ENCODE measurements at places on chromosomes 1 and 21. TPM values are rescaled to one million over a fixed set of nuclear protein-coding genes. Genes with fewer than 3 reads are reported as not detected.

GRCh38 chr1:25729790-25730644, 70.0 kb upstream of the SELENON start:
- no peaks in the 10 kb centered on the region for H3K36me3 ChIP-seq
- no peak for DNase-seq
- H3K27me3 ChIP-seq, result no peaks in the 10 kb centered on the region
- no peak overlapping the region for H3K27ac ChIP-seq

GRCh38 chr1:156477526-156478249, 22.9 kb downstream of the MEF2D start:
- H3K36me3 ChIP-seq, result peaks cover 10% of the 10 kb centered on the region
- no peak overlapping the region for H3K27ac ChIP-seq

- H3K4me3 ChIP-seq, result no peak overlapping the region
- peaks cover 2% of the 10 kb centered on the region for H3K36me3 ChIP-seq
- no peaks in the 10 kb centered on the region for H3K4me1 ChIP-seq
- H3K27me3 ChIP-seq, result no peaks in the 10 kb centered on the region
These were observed 53.4 kb downstream of the MPZL1 start for GRCh38 chr1:167775178-167775577.

DNA sequence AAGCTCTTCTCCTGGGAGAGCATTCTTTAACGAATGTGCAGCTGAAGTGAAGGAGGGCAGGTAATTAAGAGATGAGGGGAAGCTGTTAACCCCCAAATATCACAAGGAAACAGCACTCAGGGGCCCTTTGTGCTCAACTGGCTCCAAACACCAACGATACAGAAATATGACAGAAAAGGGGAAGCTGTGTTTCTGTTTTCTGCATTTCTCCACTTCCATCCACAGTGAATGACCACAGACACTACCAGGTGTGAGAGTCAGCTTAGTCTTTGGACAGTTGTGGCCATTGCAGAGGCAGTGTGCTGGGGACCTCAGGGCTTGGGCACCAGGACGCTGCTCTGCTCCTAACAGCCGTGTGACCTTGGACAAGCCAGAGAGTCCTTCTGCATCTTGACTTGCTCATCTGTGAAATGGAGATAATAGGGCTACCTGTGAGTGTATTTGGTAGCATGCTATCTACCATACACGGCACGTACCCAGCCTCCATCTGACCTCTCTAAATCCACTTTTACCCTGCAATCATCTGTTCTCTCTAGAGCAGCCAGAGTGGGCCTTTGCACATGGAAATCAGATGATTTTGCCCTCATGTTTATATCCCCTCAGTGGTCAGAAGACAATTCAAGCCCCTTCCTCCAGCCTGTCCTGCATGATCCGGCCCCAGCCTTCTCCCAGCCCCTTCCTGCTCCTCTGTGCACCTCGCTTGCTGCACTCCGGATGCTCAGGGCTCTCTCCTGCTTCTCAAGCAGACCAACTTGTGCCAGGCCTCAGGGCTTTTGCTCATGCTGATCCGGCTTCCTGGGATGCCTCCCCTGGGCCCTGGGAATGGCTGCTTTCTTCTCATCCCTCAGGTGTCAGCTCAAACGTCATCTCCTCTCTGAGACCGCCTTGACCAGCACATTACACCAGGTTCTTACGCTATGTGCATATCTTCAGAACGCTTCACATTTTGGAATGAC, 4.7 kb upstream of the TINAGL1 start:
- H3K4me3 ChIP-seq, result no peak overlapping the region
- no peak for DNase-seq
- no peaks in the 10 kb centered on the region for H3K4me1 ChIP-seq
- no peaks in the 10 kb centered on the region for H3K27me3 ChIP-seq

GRCh38 chr1:232667778-232668165, 37.8 kb upstream of the SIPA1L2 start:
- DNase-seq, result no peak
- no peak overlapping the region for H3K4me3 ChIP-seq
- H3K27ac ChIP-seq, result peak overlapping the region; percentile 35
- H3K36me3 ChIP-seq, result no peaks in the 10 kb centered on the region
- no peaks in the 10 kb centered on the region for H3K27me3 ChIP-seq
- no peaks in the 10 kb centered on the region for H3K4me1 ChIP-seq

NPHS2 gene
- total RNA-seq, result not detected

- H3K27me3 ChIP-seq, result no peaks in the 10 kb centered on the region
- no peak overlapping the region for H3K27ac ChIP-seq
These were observed 237.5 kb downstream of the TTLL7 start for GRCh38 chr1:83761167-83762038.

DNA sequence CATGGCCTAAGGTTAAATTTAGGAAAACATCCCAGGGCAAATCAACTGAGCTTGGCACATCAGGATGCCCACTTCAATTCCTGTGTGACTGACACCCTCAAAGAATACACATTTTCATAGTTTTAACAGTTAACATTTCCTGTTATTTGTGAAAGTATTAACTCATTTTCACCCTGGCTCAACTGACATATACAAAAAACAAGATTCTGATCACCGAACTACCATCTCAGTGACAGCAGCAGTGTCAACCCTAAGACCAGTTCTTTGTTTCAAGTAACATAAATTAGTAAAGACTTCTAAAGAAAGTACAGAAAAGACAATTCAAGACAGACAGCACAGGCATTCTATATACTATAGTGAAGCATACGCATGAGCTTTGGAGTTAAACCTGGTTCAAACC, 69.0 kb upstream of the SDC3 start:
- no peaks in the 10 kb centered on the region for H3K36me3 ChIP-seq
- H3K27ac ChIP-seq, result no peak overlapping the region
- peaks cover 8% of the 10 kb centered on the region for H3K4me1 ChIP-seq
- no peaks in the 10 kb centered on the region for H3K27me3 ChIP-seq
- H3K4me3 ChIP-seq, result no peak overlapping the region

GRCh38 chr1:215526147-215526845, 40.8 kb upstream of the KCTD3 start:
- no peaks in the 10 kb centered on the region for H3K27me3 ChIP-seq
- no peak overlapping the region for H3K27ac ChIP-seq
- H3K4me3 ChIP-seq, result no peak overlapping the region
- no peaks in the 10 kb centered on the region for H3K36me3 ChIP-seq
- DNase-seq, result no peak

EDARADD gene
- not detected for total RNA-seq

- no peak overlapping the region for H3K27ac ChIP-seq
- H3K27me3 ChIP-seq, result no peaks in the 10 kb centered on the region
- no peaks in the 10 kb centered on the region for H3K4me1 ChIP-seq
- no peaks in the 10 kb centered on the region for H3K36me3 ChIP-seq
These were observed 123.7 kb downstream of the DISC1 start for GRCh38 chr1:231750296-231750695.

CFAP74 gene
- 1.1 TPM for total RNA-seq

- H3K36me3 ChIP-seq, result no peaks in the 10 kb centered on the region
- DNase-seq, result no peak
- no peak overlapping the region for H3K4me3 ChIP-seq
- no peaks in the 10 kb centered on the region for H3K4me1 ChIP-seq
These were observed 222.8 kb downstream of the RHOU start for GRCh38 chr1:228958121-228958520.

DENND1B gene
- total RNA-seq, result 8.9 TPM

DNA sequence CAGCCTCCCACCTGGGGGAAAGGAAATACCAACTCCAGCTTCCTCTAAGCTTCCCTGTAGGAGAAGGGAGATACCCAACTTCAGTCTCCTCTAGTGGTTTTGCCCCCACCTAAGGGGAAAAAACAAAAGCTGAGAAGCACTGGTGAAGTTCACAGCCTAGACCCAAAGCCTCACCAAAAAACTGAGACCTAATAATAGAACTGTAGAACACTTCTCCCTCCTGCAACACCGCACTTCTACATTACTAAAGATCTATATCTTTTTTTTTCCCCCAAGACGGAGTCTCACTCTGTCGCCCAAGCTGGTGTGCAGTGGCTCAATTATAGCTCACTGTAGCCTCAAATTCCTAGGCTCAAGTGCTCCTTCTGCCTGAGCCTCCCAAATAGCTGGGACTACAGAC, 43.2 kb downstream of the SLC2A1 start:
- H3K4me3 ChIP-seq, result no peak overlapping the region
- no peak for DNase-seq
- no peaks in the 10 kb centered on the region for H3K27me3 ChIP-seq

- no peak overlapping the region for H3K27ac ChIP-seq
- no peaks in the 10 kb centered on the region for H3K36me3 ChIP-seq
- H3K4me3 ChIP-seq, result no peak overlapping the region
- H3K27me3 ChIP-seq, result no peaks in the 10 kb centered on the region
- no peak for DNase-seq
- H3K4me1 ChIP-seq, result no peaks in the 10 kb centered on the region
These were observed 45.5 kb upstream of the RPL11 start for GRCh38 chr1:23646091-23646490.

- no peaks in the 10 kb centered on the region for H3K27me3 ChIP-seq
- no peak for DNase-seq
- no peak overlapping the region for H3K4me3 ChIP-seq
- H3K4me1 ChIP-seq, result no peaks in the 10 kb centered on the region
- H3K36me3 ChIP-seq, result no peaks in the 10 kb centered on the region
- peak overlapping the region; percentile 69 for H3K27ac ChIP-seq
These were observed 171.7 kb downstream of the NFIA start for GRCh38 chr1:61253912-61254633.

DNA sequence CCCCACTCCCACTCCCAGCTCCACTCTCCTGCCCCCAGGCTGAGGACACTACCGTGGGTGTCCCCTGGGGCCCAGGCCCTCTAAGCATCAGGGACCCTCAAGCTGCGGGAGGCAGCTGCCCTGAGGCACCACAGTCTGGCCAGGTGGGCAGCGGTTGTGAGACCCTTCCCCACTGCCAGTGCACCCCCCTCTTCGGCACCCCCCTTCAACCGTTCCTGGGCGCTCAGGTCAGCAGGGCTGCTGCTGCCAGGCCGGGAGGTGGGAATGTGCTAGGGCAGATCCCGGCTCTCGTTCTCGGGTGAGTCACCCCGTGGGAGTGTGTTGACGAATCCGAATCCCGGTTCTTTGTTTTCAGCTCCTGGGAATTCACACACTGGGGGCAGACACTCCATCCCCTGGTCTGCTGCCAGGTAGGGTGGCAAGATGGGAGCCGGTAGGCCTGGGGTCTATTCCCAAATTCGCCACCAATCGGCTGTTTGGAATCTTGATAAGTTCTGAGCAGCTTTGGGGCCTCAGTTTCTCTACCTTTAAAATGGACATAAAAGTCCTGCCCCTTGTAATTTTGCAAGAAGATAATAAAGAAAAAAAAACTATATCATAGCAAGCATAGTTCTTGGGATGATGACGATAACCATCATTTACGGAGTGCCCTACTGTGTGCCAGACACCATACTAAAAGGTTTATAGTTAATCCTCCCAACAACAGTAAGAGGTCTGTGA, 28.5 kb upstream of the CASZ1 start:
- peaks cover 6% of the 10 kb centered on the region for H3K4me1 ChIP-seq
- H3K4me3 ChIP-seq, result no peak overlapping the region
- H3K27ac ChIP-seq, result no peak overlapping the region
- DNase-seq, result no peak

GRCh38 chr1:185350027-185350442, 33.0 kb upstream of the IVNS1ABP start:
- no peak for DNase-seq
- H3K36me3 ChIP-seq, result no peaks in the 10 kb centered on the region
- H3K27ac ChIP-seq, result no peak overlapping the region
- H3K27me3 ChIP-seq, result no peaks in the 10 kb centered on the region

All from right lobe of liver (tissue), 6 donors.